ENCODE measurements at places on chromosomes 11 and 22.

- no peak for DNase-seq
These were observed 1482.7 kb downstream of the TBC1D22A start for GRCh38 chr22:48245196-48245485.

GRCh38 chr11:30873924-30874610 is 287.9 kb upstream of the MPPED2 start:
- DNase-seq = no peak

GRCh38 chr11:60469723-60470122 is 14.1 kb downstream of the MS4A1 start:
- no peak for DNase-seq

DNA sequence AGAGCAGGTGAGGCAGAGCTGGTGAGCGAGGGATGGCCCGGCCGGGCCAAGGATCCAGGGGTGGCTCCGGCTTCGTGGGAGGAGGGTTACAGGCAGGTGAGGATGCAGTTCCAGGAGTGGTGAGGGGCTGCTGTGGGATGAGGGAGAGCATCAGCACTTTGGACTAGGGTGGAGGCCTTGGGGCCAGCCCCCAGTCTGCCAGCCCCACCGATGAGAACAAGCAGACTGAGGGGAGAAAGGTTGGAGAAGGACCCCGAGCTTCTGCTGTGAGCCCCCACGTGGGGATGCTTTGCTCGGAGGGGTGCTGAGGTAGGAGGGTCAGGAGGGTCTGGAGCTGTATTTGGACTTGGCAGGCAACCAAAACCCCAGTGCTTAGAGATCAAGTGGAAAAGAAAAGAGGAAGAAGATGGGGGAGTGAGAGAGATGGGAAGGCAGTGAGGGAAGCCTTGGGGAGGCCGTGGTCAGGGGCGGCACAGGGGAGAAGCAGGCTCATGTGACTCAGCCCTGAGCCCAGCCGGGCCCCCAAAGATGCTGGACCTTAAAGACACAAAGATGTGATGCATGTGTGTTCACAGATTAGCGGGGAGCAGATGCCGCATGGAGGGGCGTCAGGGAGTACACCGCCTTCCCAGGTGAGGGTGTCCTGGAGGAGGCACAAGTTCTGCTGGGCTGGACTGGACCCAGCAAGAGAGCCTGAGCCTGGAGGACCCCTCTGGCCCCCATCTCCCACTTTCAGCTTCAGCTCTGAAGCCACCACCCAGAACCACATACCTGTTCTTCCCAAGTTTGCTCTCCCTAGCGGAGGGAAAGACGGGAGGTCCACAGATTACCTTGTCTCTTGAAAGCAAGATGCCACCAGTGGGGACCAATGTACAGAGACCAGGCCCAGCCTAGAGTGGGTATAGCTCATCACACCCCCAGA is 91.3 kb downstream of the CDKN1C start:
- DNase-seq = no peak

GRCh38 chr11:45988921-45989320 is 66.5 kb downstream of the LARGE2 start:
- DNase-seq = no peak

DNA sequence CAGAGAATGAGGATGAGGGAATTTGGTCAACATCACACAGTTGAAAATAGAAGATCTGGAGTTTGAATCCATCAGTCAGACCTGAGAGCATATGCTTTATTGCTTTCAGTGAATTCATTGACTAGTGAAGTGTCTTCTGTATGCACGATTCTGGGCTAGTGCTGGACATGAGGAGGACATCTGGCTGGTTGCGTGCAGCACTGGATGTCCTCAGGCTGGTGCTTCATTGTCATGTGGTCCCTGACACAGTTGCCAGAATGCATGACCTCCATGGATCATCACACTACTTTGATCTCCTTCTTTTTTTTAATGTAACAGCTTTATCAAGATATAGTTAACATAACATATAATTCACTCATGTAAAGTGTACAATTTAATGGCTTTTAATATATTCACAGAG is 44.5 kb upstream of the MMP7 start:
- no peak for DNase-seq

DNA sequence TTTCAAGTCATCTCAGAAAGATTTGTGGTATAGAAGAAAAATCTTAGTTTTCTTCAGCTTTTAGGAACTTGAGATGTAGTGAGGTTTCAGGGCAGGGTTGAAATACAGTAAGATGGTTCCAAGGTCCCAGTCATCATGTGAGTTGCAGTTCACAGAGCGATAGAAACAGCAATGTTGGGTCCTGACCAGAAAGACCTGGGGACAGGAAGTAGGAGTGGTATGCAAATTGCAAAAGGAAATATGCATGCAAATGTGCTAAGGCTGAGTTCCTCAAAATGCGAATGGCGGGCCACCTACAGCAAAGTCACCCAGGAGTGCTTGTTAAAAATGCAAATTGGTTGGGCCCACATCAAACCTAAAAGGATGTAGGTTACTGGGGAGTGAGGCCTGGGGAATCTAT is 1032.7 kb upstream of the TENM4 start:
- no peak for DNase-seq

GRCh38 chr11:74480688-74481417 is 12.7 kb downstream of the LIPT2 start:
- DNase-seq = no peak

DNA sequence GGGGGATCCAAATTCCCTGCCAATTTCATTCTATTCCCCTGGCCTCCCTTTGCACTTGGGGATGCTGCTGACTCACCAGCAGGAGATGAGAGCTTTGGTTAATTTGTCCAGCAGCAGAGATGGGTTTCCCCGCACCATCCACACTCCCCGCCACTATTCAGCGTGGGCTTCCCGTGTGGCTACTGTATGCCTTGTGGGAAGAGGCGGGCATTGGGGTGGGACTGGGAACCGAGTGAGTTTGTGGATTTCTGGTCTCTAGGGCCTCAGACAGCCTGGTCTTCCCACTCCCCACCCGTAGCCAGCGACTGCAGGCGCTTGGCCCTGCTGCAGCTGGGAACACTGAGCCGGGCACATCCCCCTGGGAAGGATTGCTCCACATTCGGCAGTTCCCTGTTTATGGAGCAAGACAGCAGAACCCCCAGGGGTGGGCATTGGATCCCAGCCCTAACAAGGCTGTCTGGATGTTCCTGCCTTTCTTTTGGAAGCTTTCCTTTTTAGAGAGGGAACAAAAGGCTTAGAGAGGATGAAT is 23.4 kb downstream of the KIAA1671 start:
- DNase-seq = no peak

DNA sequence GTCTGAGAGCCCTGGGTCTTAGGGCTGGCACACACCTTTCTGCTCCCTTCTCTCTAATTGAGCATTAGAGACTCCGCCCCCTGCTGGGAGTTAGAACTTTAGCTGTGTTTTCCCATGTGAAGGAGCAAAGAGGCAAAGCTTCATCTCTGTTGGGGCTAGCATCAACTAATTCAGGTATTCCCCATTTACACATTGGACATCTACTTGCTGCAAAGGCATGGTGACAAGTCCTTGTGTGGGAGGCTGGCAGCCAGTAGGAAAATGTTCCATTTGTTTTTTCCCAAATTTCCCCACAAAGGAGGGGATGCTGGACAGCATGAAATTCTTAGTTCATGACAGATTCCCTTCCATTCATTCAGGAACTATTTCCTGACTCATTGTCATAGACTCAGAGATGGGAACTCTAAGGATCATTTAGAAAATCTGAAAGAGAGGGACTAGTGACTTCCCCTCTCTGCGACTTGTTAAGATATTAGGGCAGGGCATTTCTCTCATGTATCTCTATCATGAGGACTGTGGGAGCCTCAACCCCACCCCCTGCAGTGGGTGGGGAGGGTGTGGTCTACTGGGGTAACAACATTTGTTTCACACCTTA is 3.6 kb downstream of the CD44 start:
- DNase-seq = no peak

GRCh38 chr22:49779853-49780697 is 47.6 kb downstream of the BRD1 start:
- DNase-seq = no peak

Data from activated gamma-delta T cell (primary cell).